ENCODE measurements at places on chromosomes 7 and 10.

GRCh38 chr7:104823177-104823576 lies 190.8 kb upstream of the KMT2E start:
- no peak for DNase-seq

DNA sequence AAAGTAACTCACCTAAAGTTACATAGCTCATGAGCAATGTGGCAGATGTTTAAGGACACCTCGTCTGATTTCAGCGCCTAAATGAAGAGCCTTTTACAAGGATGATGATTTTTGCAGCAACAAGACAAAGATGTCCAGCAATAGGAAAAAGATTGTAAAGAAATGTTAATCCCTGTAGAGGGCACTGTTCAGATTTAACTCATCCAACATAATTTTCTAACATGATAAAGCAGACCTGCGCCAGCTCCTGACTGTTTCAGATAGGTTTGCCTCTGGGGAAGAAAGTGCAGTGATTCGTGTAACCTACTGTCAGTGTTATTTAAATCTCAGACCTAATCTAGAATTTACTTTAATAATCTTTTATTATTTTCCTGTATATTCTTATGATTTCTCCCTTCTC lies 595.2 kb downstream of the AUTS2 start:
- DNase-seq, result no peak

GRCh38 chr7:786472-787255 lies 45.6 kb upstream of the SUN1 start:
- peak; percentile 16 for DNase-seq

DNA sequence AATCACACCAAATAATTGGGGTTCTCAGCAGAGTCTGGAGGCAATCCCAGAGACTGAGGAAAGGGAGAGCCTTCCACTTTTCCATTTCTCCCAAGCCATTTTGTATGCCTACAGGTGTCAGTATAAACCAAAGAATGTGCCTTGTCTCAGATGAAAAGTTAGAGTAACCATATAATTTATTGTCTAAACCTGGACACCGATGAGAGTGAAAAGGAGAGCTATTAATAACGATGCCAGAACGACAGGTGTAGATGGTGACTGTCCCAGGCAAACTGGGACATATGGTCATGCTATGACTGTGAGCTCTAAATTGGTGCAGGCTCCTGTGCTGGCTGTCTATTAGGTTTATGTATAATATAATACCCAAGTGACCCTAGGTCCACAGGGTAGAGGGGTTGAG lies 219.6 kb downstream of the ARHGAP12 start:
- no peak for DNase-seq

GRCh38 chr10:61286686-61287085 lies 166.5 kb downstream of the TMEM26 start:
- no peak for DNase-seq

DNA sequence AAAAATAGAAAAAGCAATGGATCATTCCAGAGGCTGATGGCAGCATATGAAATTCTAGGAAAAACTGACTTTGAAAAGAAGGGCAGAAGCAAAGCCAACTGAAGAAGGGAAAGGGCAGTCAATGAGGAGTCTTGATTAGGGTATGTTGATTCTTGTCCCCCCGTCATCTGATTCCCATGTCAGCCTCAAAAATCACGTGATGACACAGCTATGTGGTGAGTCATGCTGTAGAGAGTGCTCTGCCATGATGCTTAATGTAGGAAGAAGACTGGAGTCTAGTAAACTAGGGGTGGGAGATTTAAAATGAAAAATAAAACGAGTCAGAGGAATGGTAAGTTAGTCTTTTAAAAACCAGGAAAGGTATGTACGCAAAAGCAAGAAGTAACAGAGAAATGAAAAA lies 3.9 kb upstream of the POU6F2 start:
- no peak for DNase-seq

DNA sequence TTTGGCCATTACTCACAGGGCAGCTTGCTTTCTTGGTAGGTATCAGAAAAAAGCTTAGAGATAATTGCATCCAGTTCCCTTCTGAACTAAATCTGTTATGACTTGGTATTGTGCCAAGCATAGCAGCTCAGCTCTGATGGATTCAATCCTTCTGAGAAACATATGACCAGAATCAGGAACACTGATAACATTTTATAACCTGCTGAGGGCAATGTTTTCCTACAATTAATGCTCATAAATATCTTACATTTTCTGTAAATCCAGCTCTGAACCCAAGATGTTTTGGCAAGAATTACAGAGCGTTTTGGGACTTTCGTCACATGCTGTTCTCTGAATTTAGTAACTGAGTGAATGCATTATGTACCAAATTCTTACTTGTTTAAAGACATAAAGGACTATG lies 167.8 kb downstream of the KIF20B start:
- no peak for DNase-seq

- peak; percentile 61 for DNase-seq
These were observed 151.3 kb downstream of the TRIL start for GRCh38 chr7:28806841-28807240.

GRCh38 chr10:96334616-96335526 lies 23.9 kb downstream of the OPALIN start:
- DNase-seq, result no peak

GRCh38 chr10:3126741-3127346 lies 45.7 kb downstream of the PITRM1 start:
- no peak for DNase-seq

DNA sequence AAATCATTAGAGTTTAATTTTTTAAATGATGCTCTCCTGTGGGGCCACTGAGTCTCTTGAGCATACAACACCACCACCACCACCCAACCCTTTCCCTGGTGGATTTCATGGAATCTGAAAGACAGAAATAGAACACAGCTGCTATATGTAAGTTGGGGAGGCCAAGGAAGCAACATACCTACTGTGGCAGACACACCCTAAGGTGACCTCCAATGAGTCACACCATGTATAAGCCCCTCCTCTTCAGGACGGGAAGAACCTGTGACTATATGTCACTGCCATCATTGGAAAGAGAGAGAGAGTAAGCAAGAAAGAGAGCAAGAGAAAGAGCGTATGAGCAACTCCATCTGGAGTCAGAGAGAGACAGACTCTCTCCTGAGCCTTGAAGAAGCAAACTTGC lies 172.4 kb upstream of the NFE2L3 start:
- no peak for DNase-seq

DNA sequence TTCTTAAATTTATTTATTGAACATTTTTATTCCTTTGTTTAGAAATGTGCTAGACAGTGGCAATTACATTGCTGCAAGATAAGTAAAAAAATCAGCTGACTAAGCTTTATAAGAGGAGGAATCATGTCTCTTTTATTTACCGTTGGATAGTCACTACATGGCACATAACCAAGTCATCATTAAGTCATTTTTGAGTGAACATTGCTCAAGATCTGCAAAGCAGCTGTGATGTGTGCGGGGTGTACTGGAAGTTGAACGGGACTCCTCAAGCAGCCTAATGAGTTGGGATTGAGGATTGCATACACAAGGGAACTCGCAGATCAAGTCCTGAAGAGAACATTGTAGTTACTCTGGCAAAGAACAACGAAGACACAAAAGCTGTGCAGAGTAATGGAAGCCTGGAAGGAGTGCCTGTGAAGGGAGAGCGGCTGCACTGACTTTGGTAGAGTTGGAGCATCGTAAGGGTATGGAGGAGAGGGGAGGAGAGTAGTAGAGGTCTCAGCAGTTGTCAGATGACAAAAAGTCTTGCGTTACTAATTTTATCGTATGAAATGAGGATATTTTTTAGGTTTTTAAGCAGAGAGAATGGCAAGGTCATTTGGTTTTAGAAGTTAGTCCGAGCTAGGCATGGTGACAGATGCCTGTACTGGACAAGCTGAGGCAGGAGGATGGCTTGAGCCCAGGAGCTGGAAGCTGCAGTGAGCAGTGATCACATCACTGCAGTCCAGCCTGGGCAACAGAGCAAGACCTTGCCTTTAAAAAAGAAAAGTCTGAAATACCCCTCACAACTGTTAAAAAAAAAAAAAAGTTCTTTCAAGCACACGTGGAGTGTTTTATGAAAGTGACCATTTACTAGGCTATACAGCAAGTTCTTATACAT lies 95.1 kb downstream of the BMPR1A start:
- DNase-seq, result peak; percentile 74

DNA sequence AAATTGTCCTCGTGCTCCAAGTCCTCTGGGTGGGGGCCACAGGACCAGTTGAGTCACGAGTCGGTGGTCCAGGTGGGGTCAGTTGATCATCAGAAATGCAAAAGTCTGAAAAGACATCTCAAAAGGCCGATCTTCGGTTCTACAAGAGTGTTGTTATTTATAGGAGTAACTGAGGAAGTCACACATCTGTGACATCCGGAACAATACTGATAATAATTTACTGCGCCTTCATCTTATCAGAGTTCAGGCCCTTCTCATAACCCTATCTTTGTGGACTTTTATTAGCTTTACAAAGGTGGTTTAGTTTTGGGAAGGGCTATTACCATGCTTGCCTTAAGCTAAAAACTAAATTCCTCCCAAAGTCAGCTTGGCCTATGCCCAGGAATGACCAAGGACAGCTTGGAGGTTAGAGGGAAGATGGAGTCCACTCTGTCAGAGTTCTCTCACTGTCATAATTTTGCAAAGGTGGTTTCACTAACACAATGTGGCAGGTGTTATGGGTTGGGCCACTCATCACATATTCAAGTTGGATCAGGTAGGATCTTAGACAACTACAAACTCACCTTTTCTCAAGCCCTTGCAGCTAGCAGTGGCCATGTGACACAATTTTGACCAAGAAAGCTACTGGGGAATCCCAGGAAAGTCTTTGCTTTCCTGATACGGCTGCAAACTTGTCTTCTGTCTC lies 54.7 kb upstream of the CHST3 start:
- DNase-seq, result no peak

DNA sequence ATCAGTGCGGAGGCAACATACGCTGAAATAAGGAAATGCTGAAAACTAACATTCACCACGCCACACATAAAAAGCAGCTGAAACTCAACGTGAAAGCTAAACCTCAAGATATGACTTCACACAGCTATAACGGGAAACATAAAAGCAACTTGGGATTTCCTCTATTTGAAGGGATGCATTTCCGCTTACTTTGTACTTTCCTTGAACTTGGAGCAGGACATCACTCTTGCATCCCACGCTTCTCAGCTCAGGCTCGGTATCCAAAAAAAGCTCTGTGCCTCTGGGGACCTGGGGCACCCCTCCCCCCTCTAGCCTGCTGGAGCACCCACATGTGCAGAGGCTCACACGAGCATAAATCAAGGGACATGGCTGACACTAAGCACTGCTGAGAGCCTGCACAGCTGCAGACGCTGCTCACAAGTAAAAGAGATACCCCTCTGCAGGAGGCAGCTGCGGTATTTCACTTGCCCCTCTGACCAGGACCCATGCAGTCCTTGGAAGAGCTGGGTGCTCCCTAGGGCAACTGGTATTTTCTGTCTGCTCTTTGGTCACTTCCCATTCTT lies 34.2 kb downstream of the PARD3 start:
- peak; percentile 20 for DNase-seq

GRCh38 chr7:29022291-29022988 lies 64.3 kb upstream of the TRIL start:
- no peak for DNase-seq

DNA sequence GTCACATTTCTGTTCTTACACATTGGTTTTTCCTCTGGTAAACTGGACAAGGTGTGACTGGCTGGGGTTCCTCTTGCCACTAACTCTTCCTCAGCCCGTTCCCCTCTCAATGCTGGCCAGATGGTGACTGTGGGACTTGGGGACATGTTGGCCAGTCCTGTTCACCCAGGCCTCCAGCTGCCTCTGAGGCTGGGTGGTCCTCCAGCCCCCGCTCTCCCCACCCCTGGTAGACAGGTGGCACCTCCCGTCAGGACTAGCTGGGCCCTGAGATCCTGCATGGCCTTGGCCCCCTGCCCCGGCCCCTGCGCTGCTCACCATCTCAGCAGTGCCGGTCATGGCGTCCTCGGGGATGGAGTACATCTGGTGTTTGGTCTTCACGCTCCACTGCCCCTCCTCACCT lies 10.8 kb upstream of the MYL7 start:
- DNase-seq, result no peak

DNA sequence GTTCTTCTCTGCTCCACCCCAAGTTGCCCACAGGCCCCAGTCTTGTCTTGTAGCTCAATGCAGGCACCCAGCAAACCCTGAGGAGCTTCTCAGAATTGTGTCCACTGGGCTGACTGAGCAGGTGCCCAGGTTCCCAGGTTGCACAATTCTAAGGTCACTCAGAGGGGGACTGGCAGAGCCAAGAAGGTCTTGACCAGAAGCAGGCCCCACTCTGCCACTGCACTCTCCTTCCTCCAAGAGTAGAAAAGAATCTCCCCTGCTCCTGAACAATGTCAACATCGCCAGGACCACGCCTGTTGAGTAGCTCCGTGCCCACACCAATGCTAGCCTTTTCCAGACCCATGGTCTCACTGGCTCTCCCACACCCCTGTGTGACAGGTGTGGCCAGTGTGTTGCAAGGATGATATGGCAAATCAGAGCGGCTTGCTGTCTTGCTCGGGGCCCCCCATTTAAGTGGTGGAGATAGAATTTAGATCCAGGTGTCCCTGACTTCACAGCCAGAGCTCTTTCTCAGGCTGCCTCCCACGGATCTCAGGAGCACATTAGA lies 577 bp downstream of the LRRC18 start:
- no peak for DNase-seq

- no peak for DNase-seq
These were observed 16.0 kb downstream of the MXI1 start for GRCh38 chr10:110223298-110223925.

GRCh38 chr10:126387931-126388911 lies at the start of gene ADAM12:
Gene ADAM12 (minus strand): TSS chr10:126388477. CDS start chr10:126388145, 332 bp downstream.
- DNase-seq, result no peak

- DNase-seq, result no peak
These were observed 85.6 kb downstream of the PRKCQ start for GRCh38 chr10:6494442-6494819.

DNA sequence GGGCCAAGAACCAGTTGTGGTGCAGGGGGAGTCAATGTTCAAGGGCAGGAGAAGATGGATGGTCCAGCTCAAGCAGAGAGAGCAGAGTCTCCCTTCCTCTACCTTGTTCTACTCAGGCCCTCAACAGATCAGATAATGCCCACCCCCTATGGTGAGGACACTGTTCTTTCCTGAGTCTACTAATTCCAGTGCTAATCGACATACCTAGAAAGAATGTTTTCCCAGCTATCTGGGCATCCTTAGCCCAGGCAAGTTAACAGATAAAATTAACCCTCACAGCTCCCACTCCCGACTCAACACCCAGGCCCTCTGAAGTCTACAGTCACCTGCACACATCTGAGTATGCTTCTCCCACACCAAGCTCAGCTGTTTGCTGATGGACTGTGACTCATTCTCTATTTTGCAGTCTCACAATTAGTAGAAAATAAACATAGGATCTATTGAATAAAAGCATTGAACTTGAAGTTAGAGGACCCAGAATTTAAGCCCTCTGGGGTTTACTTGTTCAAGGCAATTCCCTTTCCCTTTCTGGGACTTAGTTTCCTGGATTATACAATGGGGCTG lies 17.1 kb downstream of the COL13A1 start:
- DNase-seq, result no peak

- DNase-seq, result no peak
These were observed 69.0 kb downstream of the TCF7L2 start for GRCh38 chr10:113019096-113019495.
